ENCODE measurements at places on chromosomes 2 and 18. TPM values are rescaled to one million over a fixed set of nuclear protein-coding genes. Genes with fewer than 3 reads are reported as not detected.

The ZNF892 gene
- 0.27 TPM for total RNA-seq

The HOXD11 gene
- total RNA-seq = not detected

GRCh38 chr2:179936654-179937053 lies 70.4 kb downstream of the CWC22 start:
- no peaks in the 10 kb centered on the region for H3K4me1 ChIP-seq
- no peaks in the 10 kb centered on the region for H3K36me3 ChIP-seq
- no peak overlapping the region for H3K4me3 ChIP-seq
- DNase-seq = peak; percentile 29
- H3K27me3 ChIP-seq = no peaks in the 10 kb centered on the region

DNA sequence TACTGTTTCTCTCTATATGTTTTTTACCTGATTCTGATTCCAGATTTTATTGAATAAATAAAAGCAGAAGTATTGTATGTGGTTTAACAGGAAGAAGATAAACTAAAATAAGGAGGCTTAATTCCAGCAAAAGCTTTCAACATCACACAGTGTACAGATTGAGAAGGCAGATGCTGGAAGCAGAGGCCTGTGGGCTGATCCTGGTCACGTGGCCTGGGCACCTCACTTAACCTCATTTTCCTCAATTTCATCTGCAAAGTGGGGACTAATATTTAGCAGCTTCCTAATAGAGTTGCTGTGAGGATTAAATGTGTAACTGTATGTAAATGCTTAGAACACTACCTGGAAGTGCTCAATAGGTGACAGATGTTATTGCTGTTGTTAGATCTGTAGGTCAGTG lies 58.0 kb downstream of the CDCA7 start:
- DNase-seq = no peak
- no peak overlapping the region for H3K27ac ChIP-seq
- H3K4me3 ChIP-seq = no peak overlapping the region
- H3K27me3 ChIP-seq = no peaks in the 10 kb centered on the region
- no peaks in the 10 kb centered on the region for H3K36me3 ChIP-seq

DNA sequence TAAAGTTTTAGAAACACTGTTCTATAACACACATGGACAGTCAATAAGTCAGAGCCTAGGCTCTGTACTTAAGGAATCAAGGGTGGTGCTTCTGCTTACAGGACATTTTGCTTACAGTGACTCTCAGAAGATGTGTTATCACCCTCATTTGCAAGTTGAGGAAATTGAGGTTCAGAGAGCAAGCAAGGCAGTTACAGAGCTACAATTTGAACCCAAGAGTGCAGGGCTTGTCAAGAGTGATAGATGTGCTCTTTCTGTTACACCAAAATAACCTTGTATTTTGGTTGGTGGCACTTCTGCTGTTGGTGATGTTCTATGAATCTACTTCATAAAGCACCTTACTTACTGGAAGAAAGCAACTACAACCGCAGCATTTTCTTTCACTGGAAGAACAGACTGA lies 170.2 kb downstream of the THADA start:
- no peak for DNase-seq
- peaks cover 69% of the 10 kb centered on the region for H3K4me1 ChIP-seq
- H3K27me3 ChIP-seq = no peaks in the 10 kb centered on the region
- H3K4me3 ChIP-seq = no peak overlapping the region

GRCh38 chr2:62142054-62142453 lies 53.9 kb upstream of the B3GNT2 start:
- H3K4me3 ChIP-seq = no peak overlapping the region
- H3K27me3 ChIP-seq = no peaks in the 10 kb centered on the region
- no peak for DNase-seq

DNA sequence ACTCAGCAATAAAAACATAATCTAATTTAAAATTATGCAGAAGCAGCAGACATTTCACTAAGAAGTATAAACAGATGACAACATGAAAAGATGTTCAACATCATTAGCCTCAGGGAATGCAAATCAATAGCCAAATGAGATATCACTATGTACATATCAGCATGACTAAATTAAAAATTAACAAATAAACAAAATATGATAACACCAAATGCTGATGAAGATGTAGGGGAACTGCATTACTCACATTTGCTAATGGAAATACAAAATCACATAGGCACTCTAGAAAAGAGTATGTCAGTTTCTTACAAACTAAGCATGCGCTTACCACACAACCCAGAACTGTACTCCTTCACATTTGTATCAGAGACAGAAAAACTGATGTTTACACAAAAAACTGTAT lies 487.2 kb upstream of the REG3G start:
- H3K27me3 ChIP-seq = no peaks in the 10 kb centered on the region
- no peak for DNase-seq
- H3K36me3 ChIP-seq = no peaks in the 10 kb centered on the region

- peaks cover 9% of the 10 kb centered on the region for H3K4me1 ChIP-seq
- H3K4me3 ChIP-seq = no peak overlapping the region
- H3K27me3 ChIP-seq = no peaks in the 10 kb centered on the region
These were observed 65.1 kb upstream of the SLC66A3 start for GRCh38 chr2:11090187-11090586.

DNA sequence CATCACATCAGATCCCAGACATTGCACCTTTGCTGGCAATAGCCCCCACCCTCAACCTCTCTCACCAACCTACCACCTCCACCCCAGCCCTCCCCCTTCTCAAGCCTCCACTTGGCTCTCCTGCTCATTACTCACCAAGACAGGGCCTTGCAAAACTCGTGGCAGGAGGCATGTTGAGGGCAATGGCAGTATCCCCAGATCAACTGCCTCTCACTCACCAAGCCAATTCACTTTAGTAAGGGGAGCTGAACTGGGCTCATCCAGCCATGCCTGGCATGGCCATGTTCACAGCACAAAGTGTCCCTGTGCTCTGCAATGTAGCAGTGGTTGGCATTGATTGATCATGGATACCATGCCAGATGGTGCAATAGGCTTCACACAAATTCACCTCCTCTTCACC lies 46.3 kb upstream of the TEX51 start:
- H3K36me3 ChIP-seq = no peaks in the 10 kb centered on the region
- no peaks in the 10 kb centered on the region for H3K4me1 ChIP-seq
- no peak for DNase-seq
- H3K4me3 ChIP-seq = no peak overlapping the region
- peaks cover 43% of the 10 kb centered on the region for H3K27me3 ChIP-seq

DNA sequence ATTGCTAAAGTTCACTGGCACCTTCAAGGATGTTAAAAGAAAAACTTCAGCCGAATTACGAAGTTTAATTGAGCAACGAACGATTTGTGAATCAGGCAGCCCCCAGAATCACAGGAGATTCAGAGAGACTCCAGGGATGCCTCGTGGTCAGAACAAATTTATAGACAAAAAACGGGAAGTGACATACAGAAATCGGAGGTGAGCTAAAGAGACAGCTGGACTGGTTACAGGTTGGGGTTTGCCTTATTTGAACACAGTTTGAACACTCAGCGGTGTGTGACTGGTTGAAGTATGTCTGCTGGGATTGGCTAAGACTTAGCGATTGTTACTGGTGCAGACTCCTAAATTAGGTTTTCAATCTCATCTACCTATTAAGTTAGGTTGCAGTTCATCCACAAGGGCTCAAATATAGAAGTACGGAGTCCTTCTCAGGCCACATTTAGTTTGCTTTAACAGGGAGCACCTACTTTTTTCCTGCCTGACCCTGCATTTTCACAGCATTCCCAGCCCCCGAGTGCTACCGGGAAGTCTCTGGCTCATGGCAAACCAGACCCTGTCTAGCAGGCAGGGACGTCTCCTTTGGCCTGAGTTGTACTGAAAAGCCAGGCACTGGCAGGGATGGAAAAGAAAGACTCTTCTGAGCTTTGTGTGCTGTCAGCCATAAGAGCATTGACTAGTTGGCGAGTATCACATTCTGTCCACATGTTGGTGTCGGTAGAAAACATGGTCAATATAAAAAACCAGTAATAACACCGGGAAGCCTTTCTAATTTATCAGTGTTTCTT lies 41.1 kb downstream of the CDCA7 start:
- H3K36me3 ChIP-seq = no peaks in the 10 kb centered on the region
- H3K27me3 ChIP-seq = no peaks in the 10 kb centered on the region
- no peak overlapping the region for H3K27ac ChIP-seq

DNA sequence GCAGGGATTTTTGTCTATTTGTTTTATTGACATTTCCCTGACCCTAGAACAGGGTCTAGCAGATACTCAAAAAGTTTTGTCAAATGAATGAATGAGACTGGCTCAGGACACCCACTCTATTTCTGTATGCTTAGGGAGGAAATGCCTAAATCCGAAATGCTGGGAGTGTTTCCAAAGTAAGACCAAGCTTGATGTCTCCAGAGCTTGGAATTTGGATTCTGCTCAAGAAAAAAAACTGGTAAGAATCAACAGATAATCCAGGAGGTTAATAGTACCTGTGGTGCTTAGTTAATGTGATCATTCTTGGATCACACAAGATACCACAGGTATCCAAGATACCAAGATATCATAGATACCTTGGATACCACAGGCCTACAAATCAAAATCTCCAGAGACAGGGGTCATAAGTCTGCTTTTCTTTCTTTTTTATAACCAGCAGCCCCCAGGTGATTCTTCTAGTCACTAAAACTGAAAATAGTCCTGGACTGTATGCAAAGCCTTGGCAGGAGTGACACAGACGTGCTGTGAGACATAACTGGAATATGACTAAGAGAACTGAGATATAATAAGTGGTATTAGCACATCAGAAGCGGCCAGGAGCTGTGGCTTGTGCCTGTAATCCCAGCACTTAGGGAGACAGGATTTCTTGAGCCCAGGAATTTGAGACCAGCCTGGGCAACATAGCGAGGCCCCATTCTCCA lies 39.9 kb upstream of the SP3 start:
- DNase-seq = no peak
- no peaks in the 10 kb centered on the region for H3K36me3 ChIP-seq
- no peak overlapping the region for H3K27ac ChIP-seq
- H3K4me1 ChIP-seq = peaks cover 8% of the 10 kb centered on the region
- no peaks in the 10 kb centered on the region for H3K27me3 ChIP-seq

- no peaks in the 10 kb centered on the region for H3K4me1 ChIP-seq
- no peak for DNase-seq
- H3K4me3 ChIP-seq = no peak overlapping the region
- no peaks in the 10 kb centered on the region for H3K36me3 ChIP-seq
- no peaks in the 10 kb centered on the region for H3K27me3 ChIP-seq
These were observed 150.1 kb upstream of the RIOK3 start for GRCh38 chr18:23302851-23303527.

GRCh38 chr2:72003796-72004195 lies 143.9 kb downstream of the CYP26B1 start:
- no peak overlapping the region for H3K4me3 ChIP-seq
- H3K36me3 ChIP-seq = no peaks in the 10 kb centered on the region
- no peaks in the 10 kb centered on the region for H3K27me3 ChIP-seq
- no peak for DNase-seq
- no peak overlapping the region for H3K27ac ChIP-seq

GRCh38 chr18:33097126-33097525 lies 324.3 kb upstream of the KLHL14 start:
- no peak for DNase-seq
- H3K4me1 ChIP-seq = no peaks in the 10 kb centered on the region
- no peak overlapping the region for H3K4me3 ChIP-seq

DNA sequence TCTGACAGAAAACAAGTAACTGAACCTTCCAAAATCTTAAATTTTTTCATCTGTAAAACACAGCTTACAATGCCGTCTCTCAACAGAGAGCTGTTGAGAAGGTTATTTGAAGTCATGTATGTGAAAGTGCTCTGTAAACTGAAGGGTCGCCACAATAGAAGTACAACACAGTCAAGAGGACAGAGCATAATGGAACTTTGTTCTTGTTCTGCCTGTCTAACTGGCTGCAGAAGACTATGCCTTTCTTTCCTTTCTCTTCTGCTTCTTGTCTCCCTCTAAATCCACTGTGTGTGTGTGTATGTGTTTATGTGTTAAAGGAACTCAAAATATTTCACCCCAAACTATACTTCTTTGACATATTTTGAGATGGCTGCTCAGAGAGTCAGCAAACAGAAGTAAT lies 365.8 kb upstream of the RND3 start:
- H3K27me3 ChIP-seq = no peaks in the 10 kb centered on the region
- no peaks in the 10 kb centered on the region for H3K36me3 ChIP-seq
- DNase-seq = no peak
- H3K27ac ChIP-seq = no peak overlapping the region
- H3K4me1 ChIP-seq = no peaks in the 10 kb centered on the region
- no peak overlapping the region for H3K4me3 ChIP-seq

DNA sequence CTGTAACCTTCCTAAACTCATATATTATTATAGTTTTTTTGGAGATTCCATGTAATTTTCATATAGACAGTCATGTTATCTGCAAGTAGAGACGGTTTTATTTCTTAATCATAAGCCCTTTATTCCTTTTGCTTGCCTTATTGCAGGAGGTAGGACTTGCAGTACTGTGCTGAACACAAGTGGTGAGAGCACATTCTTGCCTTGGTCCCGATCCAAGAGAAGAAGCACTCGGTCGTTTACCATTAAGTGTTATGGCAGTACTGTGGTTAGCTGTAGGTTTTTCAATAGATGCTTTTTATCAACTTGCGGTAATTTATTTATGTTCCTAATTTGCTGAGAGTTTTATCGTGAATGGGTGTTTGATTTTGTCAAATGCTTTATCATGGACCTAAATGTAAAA lies 305.7 kb downstream of the DYSF start:
- DNase-seq = no peak
- H3K4me3 ChIP-seq = no peak overlapping the region

GRCh38 chr18:2240311-2240705 lies 331.0 kb downstream of the METTL4 start:
- H3K27me3 ChIP-seq = no peaks in the 10 kb centered on the region
- H3K36me3 ChIP-seq = no peaks in the 10 kb centered on the region
- no peaks in the 10 kb centered on the region for H3K4me1 ChIP-seq

DNA sequence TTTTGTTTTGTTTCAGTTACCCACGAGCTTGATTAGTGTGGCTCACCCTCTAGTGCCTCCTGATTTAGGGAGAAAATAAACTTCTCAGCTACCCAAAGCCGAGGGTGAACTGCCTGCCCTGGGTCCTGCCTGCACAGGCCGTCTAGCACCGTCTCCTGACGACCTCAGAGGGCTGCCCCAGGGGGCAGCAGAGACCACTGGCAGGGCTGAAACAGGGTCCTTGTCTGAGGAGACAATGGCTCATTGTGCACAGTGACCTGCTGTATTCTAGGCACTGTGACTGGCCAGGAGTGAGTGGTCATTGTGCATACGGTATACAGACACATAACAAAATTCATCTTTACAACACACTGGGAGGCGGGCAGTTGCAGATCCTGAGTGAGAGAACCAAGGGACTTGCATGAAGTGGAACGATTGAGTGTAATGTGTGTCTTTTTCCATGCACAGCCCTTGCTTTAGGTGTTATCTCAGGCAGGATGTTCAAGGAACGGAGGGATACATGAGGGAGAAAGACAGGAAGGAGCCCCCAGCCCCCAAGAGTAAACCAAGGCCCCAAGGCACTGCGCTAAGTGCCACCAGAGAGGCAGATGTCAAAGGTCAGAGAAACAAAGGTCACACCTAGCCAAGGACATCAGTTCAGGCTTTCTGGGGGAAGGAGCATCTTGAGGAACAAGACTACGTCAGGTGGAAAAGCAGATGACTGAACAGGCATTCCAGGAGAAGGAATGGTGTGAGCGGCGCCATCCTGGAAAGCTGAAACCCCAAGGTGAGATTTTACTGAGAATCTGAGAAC lies 421.3 kb downstream of the LPIN1 start:
- no peak overlapping the region for H3K4me3 ChIP-seq
- H3K27me3 ChIP-seq = no peaks in the 10 kb centered on the region
- DNase-seq = no peak
- H3K27ac ChIP-seq = no peak overlapping the region
- no peaks in the 10 kb centered on the region for H3K4me1 ChIP-seq
